ENCODE measurements at places on chromosomes 4 and X.
A peak's percentile ranks its signal among the peaks of the same experiment; 100 is the strongest.

DNA sequence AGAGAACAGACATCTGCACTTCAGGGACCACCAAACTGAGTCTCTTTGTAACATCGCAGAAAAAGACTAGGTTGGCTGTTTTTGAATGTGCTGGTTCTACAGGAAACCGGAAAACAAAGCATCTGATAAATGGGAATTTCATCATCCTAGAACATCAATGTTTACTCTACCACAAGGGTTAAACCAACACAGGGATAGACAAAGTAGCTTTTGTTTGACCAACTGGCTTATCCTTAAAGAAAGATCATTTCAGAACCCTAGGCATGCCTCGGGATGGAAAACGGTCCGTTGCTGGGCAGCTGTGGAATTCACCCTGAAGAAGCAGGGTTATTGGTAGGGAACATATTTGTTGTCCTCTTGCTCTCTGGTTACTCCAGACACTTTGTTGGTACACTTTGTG, 2355.5 kb upstream of the AGA start:
- no peak for DNase-seq

- no peak for DNase-seq
Observed at GRCh38 chrX:16785247-16786138, 773 bp upstream of the TXLNG start.

- no peak for DNase-seq
Observed at GRCh38 chrX:2495595-2495994, 5.2 kb downstream of the DHRSX start.

DNA sequence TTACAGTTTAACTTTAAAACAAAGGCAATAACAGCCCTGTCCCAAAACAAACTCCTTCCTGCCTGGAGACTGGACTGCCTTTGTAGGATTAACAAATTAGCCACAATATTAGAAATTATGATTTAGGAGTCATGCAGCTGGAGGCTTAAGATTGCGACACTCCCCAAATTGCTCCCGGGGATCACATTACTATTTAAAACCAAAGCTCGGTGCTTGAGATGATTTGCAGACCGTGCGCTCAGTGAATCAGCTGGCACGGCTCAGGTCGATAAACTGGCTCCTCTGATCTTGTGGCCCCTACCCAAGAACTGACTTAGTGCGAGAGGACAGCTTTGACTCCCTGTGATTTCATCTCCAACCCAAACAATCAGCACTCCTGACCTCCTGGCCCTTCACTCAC, 829.3 kb downstream of the NLGN4X start:
- no peak for DNase-seq

DNA sequence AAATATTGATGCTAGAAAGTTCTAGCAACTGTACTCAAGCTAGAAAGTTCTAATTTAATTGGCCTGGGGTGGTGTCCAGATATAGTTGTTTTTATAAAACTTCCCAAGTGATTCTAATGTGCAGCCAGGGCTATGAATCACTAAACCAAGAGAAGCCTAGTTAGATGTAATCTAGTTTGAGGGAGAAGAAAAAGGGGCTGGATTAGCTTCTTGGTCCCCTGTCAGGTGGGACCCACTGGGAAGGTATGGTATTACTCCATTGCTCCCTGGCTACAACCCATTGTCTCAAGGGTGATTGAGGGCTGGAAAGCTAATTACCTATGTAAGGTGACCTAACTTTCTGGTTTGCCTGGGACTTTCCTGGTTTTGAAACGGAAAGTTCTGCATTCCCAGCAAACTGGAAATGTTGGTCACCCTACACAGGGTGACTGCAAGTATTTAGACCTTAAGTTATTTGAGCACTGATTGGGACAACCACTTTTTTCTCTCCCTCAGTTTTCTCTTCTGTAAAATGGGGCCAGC, 23.9 kb upstream of the MSN start:
- no peak for DNase-seq

GRCh38 chr4:145614233-145614610, 5.0 kb upstream of the MMAA start:
- no peak for DNase-seq

DNA sequence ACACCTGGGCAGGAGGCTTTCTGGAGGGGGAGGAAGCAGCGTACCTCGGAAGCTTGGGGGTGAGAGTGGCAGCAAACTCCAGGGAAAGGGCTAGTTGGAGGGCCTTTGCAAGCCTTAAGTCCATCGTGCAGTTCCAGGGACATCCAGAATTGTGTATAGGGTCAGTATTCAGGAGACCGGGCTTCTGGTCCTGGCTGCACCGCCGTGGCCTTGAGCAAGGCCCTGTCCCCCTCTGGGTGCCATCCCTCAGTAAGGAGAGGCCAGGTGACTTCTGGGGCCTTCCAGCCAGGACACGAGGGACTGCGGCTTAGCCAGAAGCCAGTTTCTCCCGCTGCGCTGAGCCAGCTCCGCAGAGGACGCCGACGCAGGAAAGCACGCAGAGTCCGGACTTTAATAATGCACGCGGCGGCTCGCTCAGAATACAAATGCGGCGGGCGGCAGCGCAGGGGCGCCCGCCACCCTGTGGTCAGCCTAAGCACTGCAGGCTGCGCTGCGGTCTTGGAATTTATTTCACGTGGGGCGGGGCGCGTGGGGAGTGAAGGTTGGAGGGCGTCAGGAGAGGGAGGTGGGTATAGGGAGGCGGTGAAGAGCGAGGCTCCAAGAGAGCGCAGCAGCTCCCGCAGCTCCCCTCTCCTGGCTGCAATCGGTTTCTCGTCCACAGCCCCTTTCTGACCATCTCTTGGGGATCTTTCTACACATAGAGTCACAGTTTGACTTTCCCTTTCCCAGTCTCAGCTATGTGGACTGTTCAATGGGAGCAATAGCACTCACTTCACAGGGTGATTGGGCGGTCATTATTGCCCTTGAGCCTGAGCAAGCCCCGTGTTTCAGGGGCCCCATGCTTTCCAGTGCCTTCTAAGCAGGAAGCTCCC, 94.1 kb upstream of the GPR50 start:
- DNase-seq: peak; percentile 54
